Urinary bladder (tissue), 4 donors: ENCODE measurements at places on chromosomes 3 and 15. TPM values are rescaled to one million over a fixed set of nuclear protein-coding genes. Genes with fewer than 3 reads are reported as not detected.

DNA sequence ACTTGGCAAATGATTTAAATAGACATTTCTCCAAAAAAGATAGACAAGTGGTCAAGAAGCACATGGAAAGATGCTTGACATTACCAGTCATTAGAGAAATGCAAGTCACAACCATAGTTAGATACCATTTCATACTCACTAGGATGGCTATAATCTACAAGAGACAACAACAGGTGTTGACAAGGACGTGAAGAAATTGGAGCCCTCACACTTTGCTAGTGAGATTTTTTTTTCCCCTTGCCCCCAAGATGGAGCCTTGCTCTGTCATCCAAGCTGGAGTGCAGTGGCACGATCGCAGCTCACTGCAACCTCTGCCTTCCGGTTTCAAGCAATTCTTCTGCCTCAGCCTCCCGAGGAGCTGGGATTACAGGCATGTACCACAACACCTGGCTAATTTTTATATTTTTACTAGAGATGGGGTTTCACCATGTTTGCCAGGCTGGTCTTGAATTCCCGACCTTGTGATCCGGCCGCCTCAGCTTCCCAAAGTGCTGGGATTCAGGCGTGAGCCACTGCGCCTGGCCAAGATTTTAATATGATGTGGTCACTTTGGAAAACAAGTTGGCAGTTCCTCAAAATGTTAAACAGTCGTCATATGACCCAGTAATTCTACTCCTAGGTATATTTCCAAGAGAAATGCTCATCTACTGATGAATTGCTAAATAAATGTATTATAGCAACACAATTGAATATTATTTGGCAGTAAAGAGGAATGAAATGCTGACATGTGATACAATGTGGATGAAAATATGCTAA lies 103.3 kb downstream of the ATG7 start:
- DNase-seq: no peak

The FBXO40 gene
- total RNA-seq: not detected

The KCNH8 gene
- total RNA-seq: 1.5 TPM

DNA sequence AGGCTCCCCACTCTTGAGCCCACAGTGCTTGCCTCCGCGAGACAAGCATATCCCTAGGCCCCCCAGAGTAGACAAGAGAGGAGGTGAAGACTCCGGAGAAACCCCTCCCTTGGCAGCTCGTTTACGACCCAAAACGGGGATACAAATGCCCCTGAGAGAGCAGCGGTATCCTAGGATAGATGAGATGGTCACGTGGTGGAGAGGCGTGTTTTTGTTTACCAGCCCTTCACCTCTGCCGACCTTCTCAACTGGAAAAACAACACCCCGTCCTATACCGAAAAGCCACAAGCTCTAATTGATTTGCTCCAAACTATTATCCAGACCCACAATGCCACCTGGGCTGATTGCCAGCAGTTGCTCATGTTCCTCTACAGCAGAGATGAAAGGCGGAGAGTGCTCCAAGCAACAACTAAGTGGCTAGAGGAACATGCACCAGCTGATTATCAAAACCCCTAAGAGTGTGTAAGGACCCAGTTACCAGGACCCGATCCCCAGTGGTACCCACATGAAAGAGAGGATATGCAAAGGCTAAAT lies 99.5 kb upstream of the OSBPL11 start:
- DNase-seq: no peak

The GOLGA6L10 gene
- total RNA-seq: 2.0 TPM

The DUOX1 gene
- 10.3 TPM for total RNA-seq

The FBXL2 gene
- 15.1 TPM for total RNA-seq

- no peak for DNase-seq
These were observed 1531.1 kb downstream of the SI start for GRCh38 chr3:163547014-163547685.

DNA sequence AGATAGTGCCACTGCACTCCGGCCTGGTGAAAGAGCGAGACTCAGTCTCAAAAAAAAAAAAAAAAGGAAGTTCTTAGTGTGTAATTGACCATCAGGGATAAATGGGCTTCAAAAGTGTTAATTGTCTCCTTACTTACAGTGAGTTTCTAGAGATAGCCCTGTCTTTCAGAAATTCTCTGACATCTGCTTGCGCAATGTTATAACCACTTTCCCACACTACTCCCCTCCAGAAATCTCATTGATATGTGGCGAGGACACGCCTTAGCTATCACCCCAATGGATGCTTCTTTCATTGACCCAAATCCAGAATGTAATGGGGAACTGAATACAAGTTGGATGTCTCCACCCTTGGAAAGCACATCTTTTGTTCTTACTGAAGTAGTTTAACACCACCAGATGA lies 70.9 kb downstream of the GMPS start:
- DNase-seq: no peak

GRCh38 chr3:65618599-65618998 lies 420.1 kb downstream of the MAGI1 start:
- no peak for DNase-seq

GRCh38 chr15:61449186-61449702 lies 220.1 kb upstream of the RORA start:
- no peak for DNase-seq

The GABRR3 gene
- total RNA-seq: 0.11 TPM
